ENCODE measurements at places on chromosomes 13 and 19.
A peak's percentile ranks its signal among the peaks of the same experiment; 100 is the strongest.

GRCh38 chr13:30736461-30737320, 1.3 kb downstream of the ALOX5AP start:
- DNase-seq, result no peak

DNA sequence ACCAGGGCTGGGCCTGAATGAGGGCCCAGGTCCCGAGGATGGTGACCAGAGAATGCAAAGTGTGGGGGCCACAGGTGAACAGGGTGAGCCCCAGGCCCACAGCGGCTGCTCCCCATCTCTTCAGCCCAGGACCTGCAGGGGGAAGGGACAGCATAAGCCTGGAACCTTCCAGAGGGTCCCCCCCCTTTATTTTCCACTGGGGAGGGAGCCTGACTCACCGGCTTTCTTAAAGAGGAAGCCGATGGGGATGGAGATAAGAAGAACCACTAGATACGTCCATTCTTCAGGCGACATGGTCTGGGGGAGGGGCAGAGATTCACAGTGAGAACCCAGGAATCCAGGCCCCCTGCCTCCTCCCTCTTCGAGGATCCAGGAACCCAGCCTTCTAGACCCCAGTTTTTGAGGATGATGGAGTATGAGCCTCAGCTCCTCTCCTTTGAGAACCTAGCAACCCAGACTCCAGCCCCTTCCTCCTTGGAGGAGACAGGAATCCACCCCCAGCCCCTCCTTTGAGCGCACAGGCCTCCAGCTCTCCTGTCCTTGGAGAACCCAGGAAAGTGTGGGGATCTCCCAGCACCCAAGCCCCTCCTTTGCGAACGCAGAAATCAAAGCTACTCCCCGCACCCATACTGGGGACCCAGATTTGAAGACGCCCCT, 1.0 kb downstream of the MBOAT7 start:
- peak; percentile 42 for DNase-seq

- no peak for DNase-seq
Observed at GRCh38 chr19:8614455-8614854, 3.9 kb upstream of the ADAMTS10 start.

- no peak for DNase-seq
Observed at GRCh38 chr19:13600091-13600490, 93.8 kb upstream of the CACNA1A start.

GRCh38 chr13:78587395-78587794, 16.0 kb downstream of the POU4F1 start:
- peak; percentile 10 for DNase-seq

DNA sequence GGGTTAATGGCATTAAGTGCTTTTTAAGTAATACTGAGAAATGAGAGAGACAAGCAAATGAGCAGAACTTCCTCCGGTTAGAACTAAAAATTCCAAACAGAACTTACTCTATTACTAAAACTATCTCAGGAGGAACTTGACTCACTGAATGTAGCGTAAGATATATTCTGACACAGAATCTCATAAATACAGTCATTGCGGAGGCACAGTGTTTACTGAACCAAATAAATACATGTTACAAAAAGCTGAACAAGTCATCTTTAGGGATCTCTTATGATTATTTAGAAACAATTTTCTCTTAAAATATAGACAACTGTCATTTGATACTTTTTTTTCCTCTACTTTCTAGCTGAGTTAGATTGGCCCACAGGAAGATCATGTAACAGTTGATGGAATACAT, 283.1 kb downstream of the KLF12 start:
- DNase-seq, result no peak

DNA sequence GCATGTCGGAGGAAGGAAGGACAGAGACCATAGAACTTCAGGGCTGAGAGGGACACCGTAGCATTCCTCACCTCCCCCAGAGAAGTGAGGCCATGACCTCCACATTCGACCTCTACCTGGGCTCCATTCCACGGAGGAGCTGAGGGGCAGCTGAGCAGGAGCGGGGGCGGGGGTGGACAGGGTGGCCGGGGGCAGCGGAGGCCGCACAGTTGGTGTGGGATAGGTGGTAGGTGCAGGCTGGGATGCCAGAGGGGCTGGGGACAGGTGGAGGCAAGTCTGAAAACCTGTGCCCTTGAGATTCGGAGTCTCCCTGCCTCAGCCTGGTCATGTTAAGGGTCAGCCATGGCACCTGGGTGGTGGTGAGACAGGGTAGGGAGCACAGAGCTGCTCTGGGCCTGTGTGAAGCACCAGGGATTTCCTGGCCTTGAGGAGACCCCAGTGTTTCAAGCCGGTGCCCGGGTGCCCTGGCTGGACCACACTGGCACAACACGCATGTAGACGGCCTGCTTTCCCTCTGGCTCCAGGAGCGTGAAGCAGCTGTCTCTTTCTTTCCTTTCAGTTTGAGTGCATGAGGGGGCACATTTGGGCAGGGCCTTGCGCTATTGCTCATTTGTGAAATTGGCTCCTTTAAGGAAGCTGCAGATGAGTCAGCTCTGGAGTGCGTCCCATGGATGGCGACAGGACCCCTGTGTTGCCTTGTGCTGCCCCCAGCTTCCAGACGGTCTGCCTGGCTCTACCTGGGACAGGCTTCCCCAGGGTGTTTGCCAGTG, 51.8 kb downstream of the TSSK6 start:
- DNase-seq, result no peak

DNA sequence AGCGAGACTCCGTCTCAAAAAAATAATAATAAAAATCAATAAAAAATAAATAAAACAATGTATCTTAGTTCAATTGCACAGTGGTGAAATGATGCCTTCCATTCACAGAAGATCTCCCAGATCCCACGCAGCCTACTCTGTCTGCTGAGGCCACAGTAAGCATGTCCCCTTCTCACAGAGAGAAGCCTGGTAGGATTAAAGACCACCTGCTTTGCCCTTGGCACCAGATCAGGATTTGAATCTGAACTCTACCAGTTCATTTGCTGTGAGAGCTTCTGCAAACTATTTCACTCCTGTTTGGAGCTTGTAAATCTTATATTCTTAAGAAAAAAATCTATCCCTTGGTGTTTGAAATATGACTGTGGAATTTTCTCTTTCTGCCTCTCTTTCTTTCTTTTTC, 2.2 kb upstream of the SLC7A1 start:
- DNase-seq, result peak; percentile 19

- DNase-seq, result peak; percentile 43
Observed at GRCh38 chr19:45076851-45077730, 813 bp upstream of the ZNF296 start.

DNA sequence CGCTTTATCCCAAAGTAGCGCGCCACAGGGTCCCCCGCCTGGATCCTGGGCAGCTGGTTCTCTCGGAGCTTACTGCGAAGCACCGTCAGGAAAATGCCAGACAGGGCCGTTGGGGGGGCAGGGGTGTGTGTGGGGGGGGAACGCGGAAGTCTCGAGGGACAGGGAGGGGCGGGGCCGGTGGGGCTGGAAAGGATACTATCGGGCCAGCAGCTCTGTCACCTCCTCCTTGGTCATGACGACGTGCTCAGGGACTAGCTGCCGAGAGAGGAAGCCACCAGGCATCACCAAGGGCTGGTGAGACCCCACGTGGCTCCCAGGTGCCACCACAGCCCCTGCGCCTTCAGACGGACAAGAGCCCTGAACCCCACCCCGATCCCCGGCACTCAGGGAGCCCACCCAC, 5.3 kb downstream of the POLR2E start:
- DNase-seq, result no peak

DNA sequence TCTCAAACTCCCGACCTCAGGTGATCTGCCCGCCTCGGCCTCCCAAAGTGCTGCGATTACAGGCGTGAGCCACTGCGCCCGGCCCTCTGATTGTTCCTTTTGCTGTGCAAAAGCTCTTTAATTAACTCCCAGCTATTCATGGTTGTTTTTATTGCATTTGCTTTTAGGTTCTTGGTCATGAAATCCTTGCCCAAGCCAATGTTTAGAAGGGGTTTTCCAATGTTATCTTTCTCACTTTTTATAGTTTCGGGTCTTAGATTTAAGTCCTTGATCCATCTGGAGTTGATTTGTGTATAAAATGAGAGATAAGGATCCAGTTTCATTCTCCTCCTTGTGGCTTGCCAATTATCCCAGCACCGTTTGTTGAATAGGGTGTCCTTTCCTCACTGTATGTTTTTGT, 19.2 kb upstream of the GRTP1 start:
- DNase-seq, result no peak

DNA sequence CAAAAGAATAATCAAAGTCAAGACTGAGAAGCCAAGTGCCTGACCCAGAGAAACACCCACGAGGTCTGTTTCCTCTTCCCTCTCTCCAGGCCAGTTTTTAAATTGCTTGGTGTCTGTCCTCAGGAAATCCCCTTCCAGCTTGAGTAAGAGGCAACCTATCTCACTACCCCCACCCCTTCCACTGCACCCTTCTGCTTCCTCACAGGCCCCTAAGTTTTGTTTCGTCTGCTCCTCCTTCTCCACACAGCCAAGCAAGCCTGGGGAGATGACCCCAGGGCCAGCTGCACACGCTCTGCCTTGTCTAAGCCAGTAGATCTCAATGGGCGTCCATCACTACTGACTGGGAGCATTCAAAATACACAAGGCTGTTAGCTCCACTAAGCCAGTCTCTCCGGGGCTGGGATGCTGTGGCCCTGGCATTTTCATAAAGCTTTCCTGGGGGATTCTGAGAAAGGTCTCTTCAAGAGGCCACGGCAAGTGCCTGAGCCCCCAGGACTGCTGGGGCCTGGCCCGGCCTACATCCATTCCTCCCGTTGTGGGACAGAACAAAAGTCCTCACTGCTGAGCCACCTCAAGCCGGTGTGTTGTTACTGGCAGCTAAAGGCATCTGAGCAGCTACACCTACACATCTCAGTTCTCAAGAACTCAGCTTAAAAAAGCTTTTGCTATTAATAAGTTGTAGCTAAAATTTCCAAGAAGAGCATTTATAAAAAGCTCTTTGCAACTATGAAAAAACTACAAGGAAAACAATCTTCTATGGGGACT, 14.9 kb upstream of the IL4I1 start:
- DNase-seq, result no peak

GRCh38 chr13:48819899-48820298, 155.8 kb upstream of the FNDC3A start:
- no peak for DNase-seq

DNA sequence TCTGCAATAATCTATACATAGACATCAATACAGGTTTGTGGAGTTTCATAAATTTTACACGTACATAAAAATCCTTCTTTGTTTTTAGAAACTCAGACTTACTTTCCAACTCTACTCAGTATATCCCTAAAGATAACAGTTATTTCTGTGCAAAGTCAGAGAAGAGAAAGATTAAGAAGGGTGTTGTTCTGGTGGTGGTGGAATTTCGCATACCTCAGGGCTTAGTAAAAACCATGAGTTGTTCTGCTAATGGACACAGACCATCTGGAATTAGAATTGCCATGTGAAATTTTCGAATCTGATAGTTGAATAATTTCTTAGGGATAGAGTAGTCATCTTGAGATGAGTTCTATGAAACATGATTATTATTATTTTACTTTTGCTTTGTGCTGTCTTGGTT, 102.7 kb downstream of the ZAR1L start:
- DNase-seq, result no peak

DNA sequence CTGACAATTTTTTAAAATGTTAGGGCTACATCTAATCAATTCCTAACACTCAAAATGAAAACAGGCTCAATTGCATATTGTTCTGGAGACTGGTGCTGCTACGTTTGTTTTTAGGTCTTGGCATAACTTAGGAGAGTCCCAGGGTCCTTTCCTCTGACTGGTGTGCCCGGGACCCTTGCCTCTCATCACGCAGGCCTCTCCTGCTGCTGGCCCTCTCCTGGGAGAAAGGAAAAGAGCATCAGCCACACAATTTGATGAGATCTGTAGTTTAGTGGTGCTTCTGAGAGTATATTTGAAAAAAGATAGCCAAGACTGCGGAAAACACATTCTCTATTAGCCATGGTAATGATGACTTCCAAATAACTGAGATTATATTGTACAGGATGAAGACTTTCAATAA, 380.0 kb downstream of the KLF12 start:
- no peak for DNase-seq

GRCh38 chr13:65857942-65858565, 1372.1 kb downstream of the PCDH9 start:
- DNase-seq, result peak; percentile 19

GRCh38 chr19:50417111-50418081, 1.3 kb upstream of the SPIB start:
- DNase-seq, result no peak

DNA sequence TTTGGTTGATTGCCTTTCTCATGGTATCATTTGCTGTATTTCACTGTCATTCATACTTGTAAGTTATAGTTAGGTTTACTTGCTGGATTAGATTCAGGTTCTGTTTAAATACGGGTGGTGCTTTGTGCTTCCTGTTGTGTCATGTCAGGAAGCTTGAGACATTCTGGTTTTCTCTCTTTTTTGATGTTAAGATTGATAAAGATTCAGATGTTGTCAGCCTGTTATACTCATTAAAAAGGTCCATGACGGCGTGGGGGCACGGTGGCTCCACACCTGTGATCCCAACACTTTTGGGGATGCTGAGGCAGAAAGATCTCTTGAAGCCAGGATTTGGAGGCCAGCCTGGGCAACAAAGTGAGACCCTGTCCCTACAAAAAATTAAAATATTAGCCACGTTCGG, 45.7 kb downstream of the NAA16 start:
- DNase-seq, result no peak

DNA sequence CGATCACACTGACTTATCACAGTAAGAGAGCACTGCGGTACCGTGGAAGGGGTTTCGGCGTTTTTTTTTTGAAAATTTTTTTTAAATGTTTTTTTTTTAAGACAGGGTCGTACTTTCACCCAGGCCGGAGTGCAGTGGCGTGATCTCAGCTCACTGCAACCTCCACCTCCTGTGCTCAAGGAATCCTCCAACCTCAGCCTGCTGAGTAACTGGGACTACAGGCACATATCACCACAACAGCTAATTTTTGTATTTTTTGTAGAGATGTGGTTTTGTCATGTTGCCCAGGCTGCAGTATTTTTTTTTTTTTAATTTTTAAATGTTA, 19.0 kb downstream of the LTBP4 start:
- DNase-seq, result no peak

DNA sequence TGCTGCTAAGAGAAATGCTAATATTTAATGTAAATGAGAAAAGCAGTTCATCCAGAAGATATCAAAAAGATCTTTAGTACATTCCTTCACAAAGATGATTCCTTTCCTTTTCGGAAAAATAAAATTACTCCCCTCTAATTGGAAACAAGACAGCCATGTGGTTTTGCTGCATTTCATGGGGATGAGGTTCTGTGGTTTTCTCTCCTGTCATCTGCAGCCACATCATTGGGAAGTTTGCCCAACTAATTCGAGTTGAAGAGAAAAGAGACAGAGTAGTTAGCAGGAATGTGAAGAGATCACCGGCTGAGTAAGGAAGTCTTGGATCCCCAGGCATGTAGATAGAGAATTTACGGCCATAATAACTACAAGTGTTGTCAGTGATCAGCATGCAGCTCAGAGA, 122.1 kb downstream of the CYSLTR2 start:
- no peak for DNase-seq

GRCh38 chr19:46659151-46660007, 1.6 kb downstream of the DACT3 start:
- peak; percentile 66 for DNase-seq

GRCh38 chr19:31330237-31330636, 19.0 kb downstream of the TSHZ3 start:
- DNase-seq, result no peak

GRCh38 chr13:111895896-111896821, 170.8 kb upstream of the SOX1 start:
- no peak for DNase-seq
